ENCODE measurements at places on chromosomes 1 and 21.

DNA sequence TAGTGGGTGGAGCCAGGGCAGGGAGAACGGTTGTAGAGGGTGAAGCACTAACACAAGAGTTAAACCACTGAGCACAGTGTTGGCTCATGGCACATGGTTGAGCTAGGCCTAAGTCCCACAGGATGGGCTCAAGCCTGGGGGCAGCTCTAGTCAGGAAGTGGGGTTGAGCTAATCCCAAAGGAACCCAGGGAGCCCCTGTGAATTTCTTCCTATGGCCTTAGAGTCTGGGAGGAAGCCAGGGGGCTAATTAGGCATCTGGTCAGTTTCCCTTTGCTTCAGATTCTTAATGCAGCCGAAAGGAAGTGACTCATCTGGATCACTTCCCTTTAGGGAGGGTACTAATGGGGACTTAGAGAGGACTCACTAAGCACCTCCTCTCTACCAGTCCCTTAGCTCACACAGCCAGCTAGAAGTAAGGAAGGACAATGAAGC lies 10.1 kb downstream of the CFAP45 start:
- peak; percentile 54 for DNase-seq

DNA sequence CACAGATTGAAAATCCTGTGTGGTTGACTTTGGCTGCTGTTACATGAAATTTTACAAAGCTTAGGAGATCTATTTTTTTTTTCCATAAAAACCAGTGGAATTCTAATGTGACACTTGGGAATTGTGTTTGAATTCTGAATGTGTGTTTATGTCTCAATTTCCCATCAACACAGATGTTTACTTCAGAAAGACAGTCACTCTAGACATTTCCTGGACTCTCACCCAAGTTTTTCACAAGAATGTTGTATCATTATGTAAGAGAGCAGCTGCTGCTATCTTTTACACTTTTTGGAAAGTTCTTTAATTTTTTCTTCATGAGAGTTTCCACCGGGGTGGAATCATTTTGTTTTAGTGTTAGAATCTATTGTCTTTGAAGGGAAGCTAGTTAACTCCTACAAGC lies 210.1 kb downstream of the GIPC2 start:
- DNase-seq: no peak

DNA sequence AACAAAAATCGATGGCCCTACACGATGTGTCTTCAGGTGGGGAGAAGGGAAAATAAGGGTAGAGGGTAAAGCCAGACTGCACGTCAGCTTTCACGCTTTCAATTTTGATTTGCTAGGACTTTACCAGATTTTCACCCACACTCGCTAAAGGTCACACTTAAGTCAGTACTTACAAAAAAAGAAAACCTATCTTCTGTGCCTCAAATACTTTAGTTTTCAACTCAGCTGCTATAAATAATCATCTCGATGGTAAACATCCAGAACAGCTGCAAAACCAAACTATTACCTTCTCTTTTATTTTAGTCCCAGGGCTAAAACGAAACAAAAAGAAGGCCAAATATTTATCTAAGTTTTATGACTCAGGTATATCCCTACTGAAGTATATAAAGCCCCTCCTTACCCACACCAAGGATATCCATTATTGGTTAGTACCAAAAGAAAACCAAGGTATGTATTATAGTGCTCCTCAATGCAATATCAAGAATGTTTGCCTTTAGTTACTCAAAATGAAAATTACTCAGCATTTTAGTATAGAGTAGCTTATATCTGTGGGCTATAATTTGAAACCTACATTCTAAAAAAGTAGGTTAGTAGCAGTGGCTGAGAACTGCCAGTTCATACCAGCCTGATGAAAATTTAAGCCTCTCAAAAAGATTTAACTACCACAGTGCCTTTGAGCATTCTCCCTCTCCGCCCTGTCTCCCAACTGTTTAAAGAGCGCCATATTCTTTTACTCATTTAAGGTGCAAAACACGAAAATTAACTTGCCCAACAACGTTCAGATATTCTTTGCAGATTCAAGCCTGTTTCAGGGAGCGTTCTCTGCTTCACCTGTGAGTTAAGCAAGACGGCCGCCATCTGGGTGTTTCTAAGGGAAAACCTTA lies 1.5 kb downstream of the CSDE1 start:
- peak; percentile 39 for DNase-seq

GRCh38 chr1:244945109-244945671 lies 80.8 kb upstream of the HNRNPU start:
- DNase-seq: no peak

DNA sequence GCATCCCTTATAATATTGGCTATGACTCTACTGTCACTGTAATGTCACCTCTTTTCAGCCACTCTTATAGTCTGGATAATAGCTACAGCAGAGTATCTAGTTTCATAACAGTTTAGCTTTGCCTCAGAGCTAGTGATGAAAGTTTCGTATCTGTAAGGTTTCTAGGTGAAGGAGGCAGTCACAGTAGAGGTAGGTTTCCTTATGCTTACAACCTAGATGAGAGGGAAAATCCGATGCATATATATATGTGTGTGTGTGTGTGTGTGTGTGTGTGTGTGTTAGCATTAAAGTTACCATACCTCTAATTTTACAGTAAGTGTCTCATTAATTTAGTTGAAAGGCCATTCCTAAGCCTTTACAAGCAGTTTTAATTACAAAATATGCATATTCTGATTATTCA lies 2.2 kb upstream of the TOR1AIP2 start:
- DNase-seq: no peak

- no peak for DNase-seq
These were observed 53.6 kb upstream of the MUTYH start for GRCh38 chr1:45393718-45394302.

- DNase-seq: peak; percentile 90
These were observed 582 bp downstream of the ORC1 start for GRCh38 chr1:52403566-52404115.

DNA sequence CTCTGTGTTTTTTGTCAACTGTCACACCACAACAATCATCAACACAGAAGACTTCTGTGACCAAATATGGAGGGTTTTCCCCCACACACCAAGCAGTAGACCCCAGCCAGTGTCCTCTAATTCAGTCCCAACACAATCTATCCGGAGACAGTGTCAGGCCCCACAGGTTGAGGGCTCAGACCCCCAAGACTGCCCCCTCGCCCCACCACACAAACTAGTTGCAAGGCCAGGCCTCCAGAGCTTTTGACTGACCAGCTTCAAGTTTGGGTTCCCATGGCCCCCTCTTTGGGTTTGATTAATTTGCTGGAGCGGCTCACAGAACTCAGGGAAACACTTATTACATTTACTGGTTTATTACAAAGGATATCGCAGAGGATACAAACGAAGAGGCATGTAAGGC lies 37.2 kb downstream of the NEK2 start:
- no peak for DNase-seq

DNA sequence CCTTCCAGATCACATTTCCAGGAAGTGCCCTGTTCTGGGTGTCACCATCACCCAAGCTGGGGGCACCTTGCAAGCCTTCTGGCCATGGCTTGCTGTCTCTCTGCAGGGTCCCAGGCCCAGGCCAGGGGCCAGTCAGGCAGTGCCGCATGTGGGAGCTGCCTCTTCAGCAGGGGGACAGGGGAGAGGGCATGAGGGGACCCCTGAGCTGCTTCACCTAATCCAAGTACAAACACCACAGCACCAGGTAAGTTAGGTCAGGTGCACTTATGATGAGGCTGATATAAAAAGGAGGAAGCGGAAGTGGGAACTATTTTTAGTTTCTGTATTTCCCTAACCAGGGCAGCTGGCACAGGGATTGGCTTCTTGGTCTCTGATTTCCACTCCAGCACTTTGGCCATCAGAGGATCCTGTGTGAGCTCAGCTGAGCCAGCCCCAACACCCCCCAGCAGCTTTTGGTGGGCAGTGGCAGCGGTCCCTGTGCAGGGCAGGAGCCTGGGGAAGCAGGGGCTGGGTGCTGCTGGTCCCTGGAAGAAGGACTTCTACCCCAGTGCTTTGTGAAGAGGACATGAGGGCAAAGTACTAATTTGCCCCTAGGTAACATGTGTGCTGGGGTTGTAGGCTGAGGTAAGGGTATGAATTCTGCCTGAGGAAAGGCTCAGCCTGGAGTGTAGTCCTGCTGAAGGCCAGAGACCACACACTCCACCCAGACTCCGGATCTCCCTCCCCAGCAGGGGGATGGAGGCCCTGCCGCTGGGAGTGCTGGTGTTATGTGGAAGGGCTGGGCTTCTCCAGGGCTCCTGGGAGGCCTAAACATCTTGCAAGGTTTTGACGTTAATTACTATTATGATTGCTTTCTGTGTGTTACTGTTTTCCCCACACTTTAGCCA lies 3.3 kb upstream of the PCBP3 start:
- no peak for DNase-seq

DNA sequence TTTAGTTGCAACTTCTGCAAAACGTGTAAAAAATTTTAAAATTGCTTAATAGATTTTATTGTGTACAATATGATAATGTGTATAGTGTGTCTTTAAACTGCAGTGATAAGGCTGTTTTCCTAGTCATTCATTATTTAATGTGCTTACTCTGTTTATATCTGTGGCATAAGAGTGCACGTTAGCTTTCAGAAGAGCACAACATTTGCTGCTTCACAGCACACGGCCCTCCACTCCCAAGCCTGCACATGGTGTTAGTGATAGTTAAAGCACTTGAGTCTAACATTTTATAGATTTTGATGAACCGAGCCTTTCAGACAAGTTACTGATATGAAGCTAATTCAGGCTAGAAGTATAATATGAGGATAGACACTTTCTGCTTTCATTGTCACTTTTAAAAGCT lies 120.6 kb downstream of the ADGRL2 start:
- DNase-seq: no peak

DNA sequence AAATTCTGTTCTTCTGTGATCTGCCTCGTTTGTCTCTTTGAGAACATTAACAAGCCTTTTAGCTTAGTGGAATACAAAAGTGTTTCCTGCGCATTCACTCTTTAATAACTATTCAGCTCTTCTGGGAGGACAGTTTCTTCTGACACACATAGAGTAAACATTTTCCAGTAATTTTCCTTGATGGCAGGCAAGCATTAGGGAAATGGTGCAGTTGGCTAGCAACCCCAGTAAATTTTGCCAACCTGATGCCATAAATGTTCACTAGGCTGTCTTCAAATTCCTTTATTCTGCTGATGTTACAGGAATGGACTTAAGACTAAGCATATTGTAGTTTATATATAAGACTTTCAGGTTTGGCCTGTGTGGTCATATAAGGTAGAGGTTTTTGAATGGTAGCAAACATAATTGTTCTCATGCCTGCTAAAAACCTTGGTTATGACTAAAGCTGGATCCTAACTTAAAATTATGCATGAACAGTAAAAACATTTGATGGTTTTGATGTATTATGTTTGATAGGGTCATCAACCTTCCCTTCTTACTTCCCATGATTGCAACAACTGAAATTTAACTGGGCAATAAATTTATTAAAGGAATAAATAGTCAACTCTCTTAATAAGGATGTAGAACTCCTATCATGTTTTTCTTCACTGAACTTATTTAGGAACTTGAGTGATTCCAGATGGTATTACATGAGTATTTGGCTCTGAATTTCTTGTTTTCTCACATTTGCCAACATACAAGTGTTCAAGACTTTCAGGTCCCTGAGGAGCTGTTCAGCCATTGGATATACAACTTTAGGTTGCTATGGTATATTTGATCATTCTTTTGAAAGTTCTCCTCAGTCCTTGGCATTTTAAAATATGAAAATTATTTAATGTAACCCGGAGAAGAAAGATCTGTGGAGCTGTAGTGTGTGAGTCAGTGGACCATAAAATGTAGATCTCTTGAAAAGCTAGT lies 223.4 kb downstream of the FMN2 start:
- no peak for DNase-seq

All from OCI-M1 (cell line).